Stimulated activated CD8-positive, alpha-beta memory T cell treated with anti-CD3 and anti-CD28 coated beads, Interleukin-7, amount 100 ng/mL, for 1 hour (primary cell): ENCODE measurements at places on chromosomes 5 and 9.

GRCh38 chr9:135562235-135562745 lies 734 bp downstream of the PAEP start:
- DNase-seq: no peak

DNA sequence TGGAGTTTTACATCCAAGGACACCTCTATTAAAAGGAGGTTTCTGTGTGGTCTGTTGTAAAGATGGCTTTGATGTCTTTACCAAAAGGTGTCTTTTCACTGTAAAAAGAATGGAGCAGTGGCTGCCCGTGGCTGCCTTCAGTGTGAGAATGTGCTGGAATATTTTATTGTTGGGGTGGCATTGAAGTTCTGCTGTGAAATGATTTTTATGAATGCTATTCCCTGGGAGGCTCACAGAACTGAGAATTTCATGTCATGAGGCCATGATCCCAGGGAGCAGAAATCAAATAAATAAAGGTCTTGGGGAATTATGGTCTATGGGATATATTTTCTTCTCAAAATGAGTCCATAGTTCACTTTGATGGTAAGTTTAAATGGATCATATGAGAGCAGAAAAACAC lies 425.2 kb upstream of the ZNF608 start:
- DNase-seq: no peak

DNA sequence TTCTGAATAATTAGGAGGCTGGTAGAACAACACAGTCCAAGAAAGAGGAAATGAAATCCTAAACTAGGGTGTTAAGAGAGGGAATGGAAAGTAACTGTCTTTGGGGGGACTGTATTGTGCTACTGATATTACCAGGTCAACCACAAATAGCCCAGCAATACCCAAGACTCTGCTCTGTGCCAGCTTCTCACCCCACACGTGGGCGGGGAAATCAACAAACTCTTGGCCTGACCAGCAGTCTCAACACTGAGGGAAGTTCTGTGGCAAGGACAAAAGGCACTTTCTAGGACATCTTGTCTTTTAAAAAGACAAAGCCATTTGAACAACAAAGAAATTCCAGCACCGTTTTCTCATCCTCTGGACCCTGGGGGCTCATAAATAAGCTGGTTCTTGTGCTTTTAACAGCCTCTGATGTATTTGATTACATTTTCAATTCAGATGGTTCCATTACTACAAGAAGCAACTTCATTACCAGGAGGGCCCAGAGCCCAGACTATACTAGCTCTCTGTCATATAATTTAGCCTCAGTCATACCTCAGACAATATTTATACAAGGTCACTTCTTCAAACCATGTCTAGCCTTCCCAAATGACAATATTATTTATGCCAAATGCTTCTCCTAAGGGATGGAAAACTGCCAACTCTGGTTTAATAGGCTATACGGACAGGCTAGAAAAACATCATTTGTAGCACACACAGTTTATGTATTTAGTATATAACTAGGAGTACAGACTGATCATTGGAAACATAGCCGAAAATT lies 297.8 kb downstream of the CWC27 start:
- no peak for DNase-seq

DNA sequence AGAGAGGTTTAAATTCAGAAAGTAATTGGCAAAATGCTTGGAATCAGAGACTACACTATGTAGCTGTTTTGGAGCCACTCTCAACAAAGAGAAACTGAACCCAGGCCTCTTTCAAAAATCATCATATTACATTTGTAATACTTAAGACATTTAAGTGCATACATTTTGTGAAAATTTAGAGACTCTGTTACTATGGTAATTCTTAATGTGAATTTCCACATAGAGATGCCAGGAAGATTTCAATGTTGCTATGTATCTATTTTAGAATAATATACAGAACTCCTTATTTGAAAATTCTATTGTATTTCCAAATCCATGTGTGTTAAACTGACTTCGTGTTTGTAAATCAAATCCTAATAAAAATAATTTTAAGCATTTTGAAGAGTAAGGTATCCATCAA lies 1260.9 kb upstream of the C9orf72 start:
- no peak for DNase-seq

GRCh38 chr9:91845879-91846278 lies 104.1 kb downstream of the ROR2 start:
- no peak for DNase-seq

DNA sequence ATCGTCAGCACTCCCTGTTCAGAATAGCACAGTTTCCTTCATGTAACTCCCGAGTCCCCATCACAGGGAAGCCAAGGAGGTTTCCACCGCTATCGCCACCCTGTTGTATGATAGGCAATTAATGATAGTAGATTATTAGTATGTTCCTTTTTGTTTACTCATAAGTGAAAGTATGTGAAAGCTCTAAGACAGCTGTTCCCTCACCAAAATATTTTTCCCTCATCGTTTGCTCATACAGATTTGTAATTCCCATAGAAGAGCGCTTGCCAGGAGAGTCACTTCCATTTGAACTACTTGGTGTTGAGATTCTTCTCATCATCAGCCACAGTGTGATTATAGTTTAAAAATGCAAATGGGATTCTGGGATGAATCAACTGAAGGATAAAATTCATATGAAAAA lies 140.9 kb downstream of the PAM start:
- DNase-seq: no peak

DNA sequence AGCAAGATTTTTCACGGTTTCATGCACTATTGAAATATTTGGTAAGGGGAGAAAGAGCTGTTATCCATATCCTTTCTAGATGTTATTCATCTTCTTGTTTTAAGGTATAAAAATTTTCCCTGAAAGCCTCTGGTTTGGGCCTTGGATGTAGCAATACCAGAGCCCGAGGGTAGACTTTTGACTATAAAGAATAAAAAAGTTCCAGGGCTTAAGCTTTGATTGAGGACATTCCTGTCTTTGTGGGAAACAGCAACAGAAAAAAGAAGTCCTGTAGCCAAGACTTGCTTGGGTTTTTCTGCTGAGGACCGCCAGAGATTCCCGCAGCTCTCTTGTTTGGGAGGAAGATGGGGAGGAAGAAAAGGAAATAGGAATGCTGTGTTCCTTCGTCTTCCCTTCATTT lies 440.0 kb upstream of the WWC1 start:
- no peak for DNase-seq

DNA sequence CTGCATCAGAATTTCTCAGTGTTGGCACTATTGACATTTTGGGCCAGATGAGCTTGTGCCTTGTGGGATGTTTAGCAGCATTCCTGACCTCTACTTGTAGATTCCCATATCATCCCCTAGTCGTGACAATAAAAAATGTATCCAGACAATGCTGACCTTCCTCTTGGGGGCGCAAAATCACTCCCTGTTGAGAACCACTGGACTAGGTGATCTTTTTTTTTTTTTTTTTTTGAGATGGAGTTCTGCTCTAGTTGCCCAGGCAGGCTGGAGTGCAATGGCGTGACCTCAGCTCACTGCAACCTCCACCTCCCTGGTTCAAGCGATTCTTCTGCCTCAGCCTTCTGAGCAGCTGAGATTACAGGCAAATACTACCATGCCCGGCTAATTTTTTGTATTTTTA lies 22.6 kb downstream of the STXBP1 start:
- no peak for DNase-seq

DNA sequence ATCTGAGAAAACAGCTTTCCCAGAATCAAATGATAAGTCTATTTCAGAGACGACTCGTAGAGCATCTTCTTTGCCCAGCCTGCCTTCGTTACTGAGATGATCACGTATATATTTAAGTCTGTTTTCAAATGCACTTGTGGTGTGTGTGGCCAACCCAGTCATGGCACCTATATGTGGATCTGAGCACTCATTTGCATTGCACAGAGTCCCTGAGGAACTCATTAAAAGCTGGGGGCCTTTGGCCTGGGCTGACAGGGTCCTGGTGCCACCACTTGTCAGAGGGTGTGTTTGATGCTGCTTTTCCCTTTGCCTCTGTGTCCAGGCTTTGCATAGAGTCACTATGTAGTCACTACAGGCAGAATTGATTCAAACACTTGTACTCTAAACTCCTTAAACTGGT lies 17.4 kb upstream of the DMRT3 start:
- no peak for DNase-seq

DNA sequence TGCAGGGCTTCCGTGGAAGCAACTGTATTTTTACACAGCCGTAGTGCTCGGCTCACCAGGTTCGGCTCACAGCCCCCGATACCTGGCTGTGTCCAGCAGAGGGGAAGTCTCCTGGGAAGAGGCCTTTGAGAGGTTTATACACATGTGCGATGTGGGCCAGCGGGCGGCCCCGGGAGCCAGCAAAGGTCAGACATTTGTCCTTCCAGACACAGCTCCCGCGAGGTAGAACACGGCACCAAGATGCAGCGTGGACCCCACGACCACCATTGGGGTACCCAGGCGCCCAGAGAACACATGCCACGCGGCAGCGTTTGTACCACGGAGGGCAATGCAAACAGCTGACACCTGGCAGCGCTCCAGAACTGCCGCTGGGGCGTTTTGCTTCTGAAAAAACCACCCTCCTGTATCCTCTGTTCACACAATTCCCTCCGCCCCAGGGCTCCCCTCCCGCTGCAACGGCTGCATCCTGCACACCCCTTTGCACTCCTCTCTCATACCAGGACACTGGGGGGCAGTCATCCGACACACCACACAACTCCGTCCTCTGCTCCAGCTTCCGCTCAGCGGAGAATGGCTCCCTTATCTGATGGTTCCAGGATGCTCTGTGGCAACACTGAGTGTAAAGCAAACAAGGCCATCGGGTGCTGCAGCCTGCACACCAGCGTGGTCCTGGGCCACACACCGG lies 235.3 kb downstream of the SYK start:
- peak; percentile 11 for DNase-seq

DNA sequence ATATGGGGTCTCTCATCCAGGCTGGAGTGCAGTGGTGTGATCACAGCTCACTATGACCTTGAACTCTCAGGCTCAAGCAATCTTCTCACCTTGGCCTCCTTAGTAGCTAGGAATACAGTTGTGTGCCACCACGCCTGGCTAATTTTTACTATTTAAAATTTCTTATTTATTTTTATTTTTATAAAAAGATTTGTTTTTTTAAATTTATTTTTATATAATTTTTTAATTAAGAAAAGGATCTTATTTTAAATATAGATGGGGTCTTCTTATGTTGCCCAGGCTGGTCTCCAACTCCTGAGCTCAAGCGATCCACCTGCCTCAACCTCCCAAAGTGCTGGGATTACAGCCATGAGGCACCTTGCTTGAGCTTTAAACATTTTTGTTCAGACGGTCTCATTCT lies 2.4 kb upstream of the ZCCHC7 start:
- DNase-seq: no peak

- peak; percentile 17 for DNase-seq
Measured at GRCh38 chr5:78295035-78295961, 800 bp upstream of the AP3B1 start.

DNA sequence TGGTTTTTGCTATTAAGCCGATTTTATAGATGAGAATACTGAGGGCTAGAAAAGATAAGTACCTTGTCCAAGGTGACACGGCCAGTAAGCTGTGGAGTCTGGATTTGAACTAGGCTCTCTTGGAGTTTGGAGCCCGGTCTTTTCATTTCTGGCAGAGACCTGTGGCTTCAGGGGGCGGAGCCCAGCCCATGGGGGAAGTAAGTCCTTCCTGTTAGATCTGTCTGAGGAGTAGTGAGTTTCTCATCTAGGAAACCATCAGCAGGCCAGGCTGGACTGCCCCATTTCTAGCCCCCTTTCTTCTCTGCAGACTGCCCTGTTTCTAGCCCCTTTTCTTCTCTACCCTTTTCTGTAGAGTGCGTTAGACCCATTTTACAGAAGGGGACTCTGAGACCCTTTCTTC lies 521 bp upstream of the PTGS1 start:
- no peak for DNase-seq

GRCh38 chr5:142357469-142358090 lies 32.8 kb upstream of the SPRY4 start:
- DNase-seq: no peak

- DNase-seq: no peak
Measured at GRCh38 chr5:158621391-158621790, 478.3 kb downstream of the EBF1 start.

- DNase-seq: no peak
Measured at GRCh38 chr5:37717613-37718431, 122.0 kb downstream of the GDNF start.

DNA sequence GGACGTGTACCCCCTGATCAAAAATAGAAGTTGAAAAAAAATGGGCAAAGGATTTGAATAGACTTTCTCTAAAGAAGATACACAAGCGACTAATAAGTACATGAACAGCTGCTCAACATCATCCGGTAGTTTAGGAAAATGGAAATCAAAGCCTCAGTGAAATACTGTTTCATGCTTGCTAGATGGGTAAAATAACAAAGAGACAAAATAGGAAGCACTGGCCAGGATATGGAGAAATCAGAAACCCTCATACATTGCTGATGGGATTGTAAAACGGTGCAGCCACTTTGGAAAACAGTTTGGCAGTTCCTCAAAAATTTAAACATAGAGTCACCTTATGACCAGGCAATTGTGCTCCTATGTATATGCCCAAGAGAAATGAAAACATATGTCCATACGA lies 65.0 kb upstream of the SUB1 start:
- no peak for DNase-seq

GRCh38 chr9:14350349-14350728 lies 36.4 kb upstream of the NFIB start:
- no peak for DNase-seq

- DNase-seq: no peak
Measured at GRCh38 chr5:60482301-60482700, 217.7 kb downstream of the DEPDC1B start.

- no peak for DNase-seq
Measured at GRCh38 chr5:106314221-106314824, 1356.4 kb downstream of the EFNA5 start.

DNA sequence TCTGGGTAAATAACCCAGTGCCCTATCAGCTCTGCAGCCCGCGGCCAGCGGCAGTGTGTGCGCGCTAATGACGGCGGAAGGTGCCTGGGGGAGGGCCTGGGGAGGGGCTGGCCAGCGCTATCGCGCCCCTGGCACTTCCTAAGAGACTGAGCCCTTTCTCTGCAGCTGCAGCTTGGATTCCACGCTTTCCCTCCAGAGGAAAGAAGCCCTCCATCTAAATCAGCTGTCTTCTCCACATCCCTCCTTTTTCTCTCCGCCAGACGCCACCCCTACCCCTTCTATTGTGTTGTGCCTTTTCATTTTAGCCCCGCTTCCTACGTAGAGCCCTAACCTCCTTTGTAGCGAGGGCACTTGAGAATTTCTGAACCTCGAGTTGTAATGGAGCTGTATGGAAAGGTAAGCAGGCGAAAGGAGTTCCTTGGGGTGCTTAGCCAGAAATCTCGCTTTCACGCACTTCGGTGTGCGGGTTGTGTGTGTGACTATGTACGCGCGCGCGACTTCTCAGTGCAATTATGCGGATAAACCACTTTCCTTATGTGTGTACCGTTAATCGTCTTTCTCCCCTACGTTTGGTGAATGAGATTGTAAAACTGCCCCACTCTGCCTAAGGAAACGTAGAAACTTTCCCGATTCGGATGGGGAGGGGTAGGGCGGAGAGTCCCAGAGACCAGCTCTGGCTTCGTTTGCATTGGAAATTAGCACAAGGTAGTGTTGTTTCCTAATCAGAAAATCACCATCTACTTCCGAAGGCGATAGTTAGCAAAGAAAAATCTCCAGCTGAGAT lies 664 bp upstream of the RAB3C start:
- DNase-seq: no peak
